Breast epithelium (tissue), 4 donors: ENCODE measurements at places on chromosomes 16 and 17.

GRCh38 chr17:35788477-35789368 is 6.7 kb downstream of the MMP28 start:
- no peak for DNase-seq

DNA sequence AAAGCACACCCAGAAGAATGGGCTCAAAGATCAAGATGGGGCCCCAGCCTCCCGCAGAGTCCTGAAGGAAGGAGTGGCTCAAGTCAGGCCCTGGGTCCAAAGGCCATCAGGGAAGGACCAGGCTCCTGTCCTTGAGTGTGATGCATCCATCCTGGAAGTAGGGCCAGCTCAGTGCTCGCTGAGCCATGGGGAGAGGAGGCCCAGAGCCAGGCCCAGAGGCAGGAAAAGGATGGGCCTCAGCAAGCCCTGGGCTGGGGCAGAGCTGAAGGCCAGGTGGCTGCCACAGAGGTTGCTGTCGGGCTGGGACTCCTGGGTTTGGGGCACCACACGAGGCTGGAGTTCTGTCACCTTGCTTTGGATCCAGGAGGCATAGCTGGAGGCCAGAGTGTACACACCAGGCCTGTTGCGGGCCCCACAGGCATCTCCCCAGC is 3.7 kb downstream of the PRSS8 start:
- no peak for DNase-seq

- DNase-seq, result no peak
These were observed 20.5 kb downstream of the PRKCB start for GRCh38 chr16:23856251-23856709.

- no peak for DNase-seq
These were observed 536 bp downstream of the TMC6 start for GRCh38 chr17:78127888-78128550.

DNA sequence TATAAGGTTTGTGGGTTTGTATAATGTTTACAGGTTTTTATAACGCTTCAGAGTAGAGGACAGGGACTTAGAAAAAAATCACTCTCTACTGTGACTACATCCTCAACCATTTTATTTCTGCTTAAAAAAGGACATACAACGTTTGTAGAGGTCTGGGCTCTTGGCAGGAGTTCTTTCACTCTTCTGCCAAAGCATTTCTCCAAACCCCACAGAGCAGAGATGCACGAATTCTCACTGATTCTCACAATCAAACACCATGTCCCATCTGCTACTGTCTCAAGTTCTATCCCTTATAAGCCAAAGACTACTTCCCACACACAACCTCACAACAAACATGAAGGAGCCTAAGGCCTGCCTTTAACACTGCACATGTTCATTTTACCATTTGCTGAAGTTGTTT is 7.0 kb upstream of the ANKFY1 start:
- no peak for DNase-seq

- DNase-seq, result no peak
These were observed 6.2 kb upstream of the WFIKKN1 start for GRCh38 chr16:624526-625070.

- no peak for DNase-seq
These were observed 45.6 kb downstream of the SMPD3 start for GRCh38 chr16:68402748-68403040.

DNA sequence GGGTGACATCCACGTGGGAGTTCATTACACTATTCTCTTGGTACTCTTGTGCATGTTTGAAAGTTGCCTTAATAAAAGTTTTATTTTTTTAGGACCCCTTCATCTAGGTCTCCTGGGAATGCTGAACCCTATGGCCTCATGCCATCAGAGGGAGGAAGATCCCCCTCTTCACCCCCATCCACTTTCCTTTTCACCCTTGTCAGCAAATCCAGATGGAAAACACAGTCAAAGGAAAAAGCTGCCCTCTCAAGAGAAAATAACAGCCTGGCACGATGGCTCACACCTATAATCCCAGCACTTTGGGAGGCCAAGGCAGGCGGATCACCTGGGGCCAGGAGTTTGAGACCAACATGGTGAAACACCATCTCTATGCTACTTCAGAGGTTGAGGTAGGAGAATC is 274.2 kb downstream of the XYLT1 start:
- DNase-seq, result no peak

DNA sequence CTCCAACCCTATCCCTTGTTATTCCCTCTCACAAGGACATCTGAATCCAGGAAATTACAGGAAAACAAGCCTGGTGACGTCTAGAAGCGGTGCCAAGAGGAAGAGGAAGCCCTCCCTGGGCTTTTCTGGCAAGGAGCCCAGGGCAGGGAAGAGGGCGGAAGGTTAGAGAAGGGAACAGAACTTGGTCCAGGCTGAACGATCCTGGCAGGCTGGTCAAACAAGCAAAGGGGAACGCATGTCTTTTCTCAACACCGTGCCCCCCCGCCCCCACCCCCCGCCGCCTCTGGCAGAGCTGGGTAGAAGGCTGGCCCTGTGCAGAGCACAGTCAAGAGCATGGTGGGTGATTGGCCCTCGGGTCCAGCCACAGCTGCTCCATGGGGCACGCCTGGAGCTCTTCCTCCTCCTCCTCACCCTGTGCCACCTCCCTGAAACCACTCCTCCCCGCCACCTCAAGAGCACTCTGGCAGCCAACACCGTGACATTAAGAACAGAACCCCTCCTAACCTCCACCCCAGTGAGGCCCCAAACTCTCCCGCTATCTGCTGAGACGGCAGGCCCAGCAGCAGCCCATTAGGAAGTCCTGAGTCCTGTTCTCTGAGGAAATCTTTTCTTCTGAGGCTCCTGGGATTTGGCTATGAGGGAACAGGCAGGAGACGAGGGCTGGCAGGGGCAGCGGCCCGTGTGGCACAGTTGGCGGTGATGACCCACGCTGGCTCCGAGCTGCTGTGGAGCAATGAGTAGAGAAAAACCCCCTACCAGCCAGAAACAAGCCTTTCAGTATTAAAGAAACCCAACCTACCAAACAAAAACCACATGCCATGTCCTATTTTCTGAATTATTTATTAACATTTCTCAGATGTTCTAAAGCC is 7.3 kb downstream of the C16orf86 start:
- peak; percentile 43 for DNase-seq

- DNase-seq, result no peak
These were observed 21.0 kb downstream of the ATPAF2 start for GRCh38 chr17:18017958-18018357.
